Naive thymus-derived CD8-positive, alpha-beta T cell (primary cell): ENCODE measurements at places on chromosomes 6 and 20.

- H3K4me3 ChIP-seq, result no peak overlapping the region
- no peaks in the 10 kb centered on the region for H3K4me1 ChIP-seq
- DNase-seq, result no peak
- H3K27ac ChIP-seq, result no peak overlapping the region
Measured at GRCh38 chr6:100342830-100343229, 121.9 kb downstream of the SIM1 start.

- peaks cover 5% of the 10 kb centered on the region for H3K27me3 ChIP-seq
- no peak overlapping the region for H3K27ac ChIP-seq
- H3K36me3 ChIP-seq, result no peaks in the 10 kb centered on the region
Measured at GRCh38 chr20:59807909-59808728, 125.3 kb downstream of the SYCP2 start.

DNA sequence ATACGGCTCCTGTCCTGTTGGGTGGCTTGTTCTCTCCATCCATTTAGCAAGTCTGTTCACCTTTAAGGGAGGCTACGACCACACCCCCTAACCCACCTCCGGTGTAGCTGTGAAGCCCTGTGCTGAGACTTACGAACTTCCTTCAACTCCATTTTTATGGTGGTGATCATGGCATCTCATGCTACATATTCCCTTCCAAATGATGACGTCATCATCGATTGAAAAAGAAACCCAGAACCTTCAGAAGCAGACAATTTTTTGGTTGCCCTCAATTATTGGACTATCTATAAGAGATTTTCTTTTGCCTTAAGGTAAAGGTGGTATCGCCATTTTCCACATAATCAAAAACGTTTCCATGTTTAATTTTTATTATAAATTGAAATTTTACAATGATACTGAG is 389.0 kb downstream of the CBLN4 start:
- no peaks in the 10 kb centered on the region for H3K4me1 ChIP-seq
- DNase-seq, result no peak
- H3K27me3 ChIP-seq, result no peaks in the 10 kb centered on the region
- H3K36me3 ChIP-seq, result no peaks in the 10 kb centered on the region
- H3K4me3 ChIP-seq, result no peak overlapping the region
- no peak overlapping the region for H3K27ac ChIP-seq

GRCh38 chr6:81750200-81750599 is 2.3 kb downstream of the TENT5A start:
- peaks cover 55% of the 10 kb centered on the region for H3K4me1 ChIP-seq
- H3K36me3 ChIP-seq, result peaks cover 2% of the 10 kb centered on the region
- H3K27ac ChIP-seq, result no peak overlapping the region

GRCh38 chr20:4855555-4855954 is 133.8 kb downstream of the PRND start:
- H3K27ac ChIP-seq, result no peak overlapping the region
- no peak for DNase-seq
- no peaks in the 10 kb centered on the region for H3K27me3 ChIP-seq
- H3K4me3 ChIP-seq, result no peak overlapping the region
- peaks cover 5% of the 10 kb centered on the region for H3K36me3 ChIP-seq
